CD8-positive, alpha-beta memory T cell (primary cell): ENCODE measurements at places on chromosomes 12 and 14.
A peak's percentile ranks its signal among the peaks of the same experiment; 100 is the strongest.

DNA sequence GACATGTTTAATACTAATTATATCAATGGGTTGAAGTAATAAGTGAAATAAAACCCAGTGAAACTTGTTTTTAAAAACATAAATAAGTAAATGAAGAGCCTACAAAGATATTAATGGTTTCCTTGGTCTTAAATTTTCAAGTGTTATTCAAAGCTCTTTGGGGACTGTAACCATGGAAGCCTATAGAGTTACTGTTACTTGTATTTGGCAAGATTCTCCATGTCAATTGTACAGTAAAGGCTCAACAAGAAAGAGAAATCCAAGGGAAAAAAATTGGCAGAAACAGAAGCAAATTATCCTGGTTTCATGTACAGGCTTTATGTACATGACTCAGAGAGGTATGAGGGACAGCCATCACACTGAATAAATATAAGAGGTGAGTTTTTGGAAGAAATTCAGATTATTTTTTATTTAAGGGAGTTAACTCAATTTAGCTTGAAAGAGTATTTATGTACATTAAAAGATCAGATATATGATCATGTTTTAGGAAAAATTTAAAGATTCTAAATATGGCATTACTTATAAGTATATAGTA is 151.1 kb upstream of the HMGA2 start:
- no peak for DNase-seq

- no peak for DNase-seq
Observed at GRCh38 chr14:65160091-65160490, 57.8 kb upstream of the MAX start.

- DNase-seq: no peak
Observed at GRCh38 chr12:94095618-94096017, 52.8 kb upstream of the PLXNC1 start.

DNA sequence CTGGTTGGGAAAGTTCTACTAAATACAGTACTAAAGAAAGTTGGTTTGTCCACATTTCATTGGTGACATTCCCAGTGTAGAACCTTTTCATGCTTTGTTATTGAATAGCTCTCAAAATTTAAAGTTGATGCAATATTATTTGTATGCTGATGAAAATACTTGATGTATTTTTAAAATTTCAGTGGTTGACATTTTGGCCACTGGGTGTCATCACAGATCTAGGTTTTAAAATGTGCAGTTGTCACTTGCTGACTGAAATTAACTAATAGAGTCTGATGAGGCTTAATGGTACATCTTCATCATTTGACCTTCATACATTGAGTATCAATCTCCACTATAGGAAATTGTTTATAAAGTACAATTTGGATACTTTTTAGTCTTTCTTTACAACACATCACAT is 37.1 kb downstream of the CMAS start:
- no peak for DNase-seq

GRCh38 chr12:76446090-76446489 is 97.9 kb upstream of the BBS10 start:
- DNase-seq: no peak

DNA sequence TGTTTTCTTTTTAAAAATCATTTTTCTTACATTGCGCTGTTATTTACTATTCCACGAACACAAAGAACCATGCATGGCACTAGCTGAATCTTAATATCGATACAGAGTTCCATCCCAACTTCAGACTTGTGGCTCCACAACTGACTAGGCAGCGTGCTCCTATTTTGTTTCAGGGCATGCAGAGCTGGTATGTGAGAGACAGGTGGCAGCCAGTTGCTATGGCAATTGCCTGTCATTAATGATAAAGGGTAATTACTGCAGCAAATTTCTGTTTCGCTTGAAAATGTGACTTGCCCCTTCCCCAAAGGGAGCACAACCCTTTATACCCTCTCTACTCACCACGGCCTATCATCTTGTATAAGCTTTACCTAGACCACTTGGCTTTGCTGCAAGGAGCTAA is 113.1 kb upstream of the G2E3 start:
- DNase-seq: no peak

DNA sequence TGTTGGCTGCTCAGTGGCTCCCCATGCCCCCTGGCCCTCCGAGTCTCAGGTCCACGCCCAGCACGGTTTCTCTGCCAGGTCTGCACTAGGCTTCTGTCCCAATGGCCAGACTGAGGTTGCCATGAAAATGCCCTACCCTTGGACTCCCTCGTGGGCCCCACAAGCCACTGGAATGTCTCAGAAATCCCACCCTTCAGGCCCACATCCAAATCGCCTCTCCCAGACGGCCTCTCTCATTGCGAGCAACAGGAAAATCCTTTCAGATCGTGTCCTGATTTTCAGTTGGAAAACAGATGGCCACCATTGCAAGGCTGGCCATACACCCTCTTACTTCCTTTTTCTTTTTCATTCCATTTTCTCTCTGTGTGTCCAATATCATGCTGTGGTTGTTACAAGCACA is 77.3 kb downstream of the IRF2BPL start:
- no peak for DNase-seq

DNA sequence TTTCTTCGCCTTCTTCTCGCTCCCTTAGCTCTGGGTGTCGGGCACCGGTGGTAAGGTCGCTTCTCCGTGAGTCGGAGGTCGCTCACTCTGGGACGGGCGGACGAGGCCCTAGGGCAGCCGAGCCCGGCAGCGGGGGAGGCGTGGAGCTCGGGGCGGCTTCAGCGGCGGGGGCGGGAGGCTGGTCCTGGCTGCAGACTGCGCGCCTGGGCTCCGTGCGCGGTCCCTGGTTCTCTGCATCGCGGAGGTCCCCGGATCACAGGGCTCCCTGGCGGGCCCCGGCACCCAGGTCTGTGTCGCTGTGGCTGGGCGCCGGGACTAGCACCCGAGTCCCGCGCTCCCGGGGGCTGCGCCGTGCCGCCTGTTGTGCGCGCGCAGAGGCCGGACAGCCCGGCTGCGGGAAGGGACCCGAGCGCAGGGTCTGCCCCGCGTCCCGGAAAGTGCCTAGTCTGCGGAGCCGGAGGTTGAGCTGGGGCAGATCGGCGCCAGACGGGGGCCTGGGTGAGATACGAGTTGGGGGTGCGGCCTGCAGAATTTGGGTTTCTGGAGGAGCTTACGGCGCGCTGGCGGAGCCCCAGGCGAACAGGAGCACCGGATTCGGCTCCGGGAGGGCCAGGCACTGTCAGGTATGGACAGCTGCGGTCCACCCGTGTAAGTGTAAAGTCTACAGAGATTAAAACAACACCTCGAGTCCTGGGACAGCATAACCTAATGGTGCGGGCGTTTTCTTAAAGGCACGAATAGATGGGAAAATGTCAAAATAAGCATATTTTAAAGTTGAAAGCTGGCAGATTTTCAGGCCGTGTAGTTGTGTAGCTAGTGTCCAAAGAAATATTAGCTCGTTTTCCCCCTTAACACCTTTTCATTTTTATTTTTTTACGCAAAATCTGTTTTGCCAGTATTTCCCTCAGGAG is 713 bp downstream of the FRMD6 start:
- DNase-seq: peak; percentile 52

GRCh38 chr12:41023836-41024235 is 164.3 kb upstream of the PDZRN4 start:
- DNase-seq: no peak

GRCh38 chr14:91164676-91165075 is 50.8 kb downstream of the DGLUCY start:
- no peak for DNase-seq

DNA sequence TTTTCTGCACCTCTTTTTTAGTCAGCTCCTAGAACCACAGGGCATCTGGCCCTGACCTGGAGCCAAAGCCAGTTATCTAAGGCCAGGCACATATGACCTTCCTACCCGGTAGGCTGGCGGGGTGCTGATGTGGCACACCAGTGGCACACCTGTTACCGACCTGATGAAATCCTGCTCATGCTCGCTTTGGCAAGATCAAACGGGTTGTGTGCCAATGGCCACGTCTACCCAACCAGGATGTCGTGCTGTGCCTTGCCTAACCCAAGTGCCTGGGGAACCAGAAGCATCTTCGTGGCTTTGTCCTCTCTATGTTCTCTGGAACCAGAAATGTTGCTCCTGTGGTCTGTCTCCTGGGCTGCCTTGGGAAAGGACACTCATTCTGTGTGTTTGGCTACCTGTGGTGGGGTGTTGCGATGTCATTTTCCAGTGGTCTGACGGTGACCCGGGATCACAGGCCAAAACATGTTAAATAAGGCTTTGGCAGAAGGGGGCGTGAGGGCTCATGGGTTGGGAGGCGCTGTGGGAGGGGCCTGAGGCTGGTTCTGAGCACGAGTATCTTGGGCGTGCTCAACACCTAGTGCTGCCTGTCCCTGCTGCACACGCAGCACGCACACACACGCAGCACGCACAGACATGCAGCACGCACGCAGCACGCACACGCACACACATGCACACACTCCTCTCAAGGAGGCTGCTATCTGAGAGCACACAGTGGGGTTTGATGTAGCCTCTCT is 27.9 kb downstream of the CCNK start:
- DNase-seq: no peak

- DNase-seq: no peak
Observed at GRCh38 chr12:13472690-13473089, 276.2 kb downstream of the EMP1 start.

DNA sequence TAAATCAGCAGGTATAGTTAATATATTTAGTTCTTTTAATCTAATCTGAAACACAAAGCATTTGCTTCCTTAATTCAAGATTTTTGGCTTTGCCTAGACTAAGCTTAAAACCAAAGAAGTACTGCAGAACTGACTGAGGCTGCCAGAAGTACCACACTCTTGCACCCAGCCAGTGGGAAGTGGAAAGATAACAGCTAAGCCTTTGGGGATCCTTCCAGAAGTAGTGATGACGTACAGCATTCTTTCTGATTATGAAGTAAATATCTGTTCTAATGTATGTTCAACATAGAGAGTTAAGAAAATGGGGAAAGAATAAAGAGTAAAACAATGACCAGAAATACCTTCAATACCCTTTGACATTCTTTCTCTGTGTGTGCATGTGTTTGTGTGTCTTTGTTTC is 19.3 kb downstream of the NTF3 start:
- no peak for DNase-seq

DNA sequence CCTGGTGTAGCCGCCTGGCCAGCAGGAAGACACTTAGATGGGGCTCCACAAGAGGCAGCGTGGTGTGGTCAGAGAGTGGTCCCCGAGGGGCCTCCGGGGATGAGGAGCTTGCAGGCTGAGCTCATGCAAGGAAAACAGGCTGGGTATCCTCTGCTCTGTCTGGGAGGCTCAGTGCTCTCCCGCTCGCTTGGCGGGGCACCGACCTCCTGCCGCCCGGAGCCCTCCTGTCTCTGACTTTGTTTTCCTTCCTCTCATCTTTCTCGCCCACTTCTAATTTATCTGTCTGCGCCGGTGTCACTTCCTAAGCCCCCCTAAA is 31.3 kb upstream of the DLK1 start:
- DNase-seq: no peak

DNA sequence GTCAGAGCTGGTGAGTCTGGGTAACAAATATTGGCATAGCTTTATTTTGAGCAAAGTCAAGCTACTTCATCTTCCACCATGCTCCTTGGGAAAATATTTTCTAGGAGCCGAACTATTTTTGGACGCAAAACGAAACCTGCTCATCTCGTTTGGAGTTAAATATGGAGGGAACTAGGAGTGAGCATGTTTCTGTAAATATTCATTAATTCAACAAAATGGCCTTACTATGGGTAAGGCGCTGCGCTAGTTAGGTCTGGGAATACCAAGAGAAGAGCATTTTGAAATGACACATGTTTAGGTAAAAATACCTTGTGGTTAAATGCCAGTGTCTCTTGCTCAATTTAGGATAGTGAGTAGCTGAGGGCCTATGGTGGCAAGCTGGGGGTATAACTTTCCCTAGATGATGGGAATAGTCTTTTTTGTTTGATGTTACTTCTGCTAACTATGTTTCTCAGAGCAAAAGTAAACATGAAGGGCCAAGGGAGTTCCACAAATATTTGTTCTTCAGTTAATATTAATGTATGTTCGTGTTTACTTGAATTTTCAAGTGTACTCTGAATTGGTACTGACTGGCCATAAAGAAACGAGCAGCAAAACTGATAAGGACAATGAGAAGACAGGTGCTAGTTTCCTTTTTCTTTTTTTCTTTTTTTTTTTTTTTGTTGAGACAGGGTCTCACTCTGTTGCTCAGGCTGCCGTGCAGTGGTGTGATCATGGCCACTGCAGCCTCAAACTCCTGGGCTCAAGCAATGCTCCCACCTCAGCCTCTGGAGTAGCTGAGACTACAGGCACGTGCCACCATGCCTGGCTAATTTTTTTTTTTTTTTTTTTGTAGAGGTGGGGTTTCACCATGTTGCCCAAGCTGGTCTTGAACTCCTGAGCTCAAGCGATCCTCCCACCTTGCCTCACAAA is 77.7 kb downstream of the MAP1LC3B2 start:
- DNase-seq: no peak

DNA sequence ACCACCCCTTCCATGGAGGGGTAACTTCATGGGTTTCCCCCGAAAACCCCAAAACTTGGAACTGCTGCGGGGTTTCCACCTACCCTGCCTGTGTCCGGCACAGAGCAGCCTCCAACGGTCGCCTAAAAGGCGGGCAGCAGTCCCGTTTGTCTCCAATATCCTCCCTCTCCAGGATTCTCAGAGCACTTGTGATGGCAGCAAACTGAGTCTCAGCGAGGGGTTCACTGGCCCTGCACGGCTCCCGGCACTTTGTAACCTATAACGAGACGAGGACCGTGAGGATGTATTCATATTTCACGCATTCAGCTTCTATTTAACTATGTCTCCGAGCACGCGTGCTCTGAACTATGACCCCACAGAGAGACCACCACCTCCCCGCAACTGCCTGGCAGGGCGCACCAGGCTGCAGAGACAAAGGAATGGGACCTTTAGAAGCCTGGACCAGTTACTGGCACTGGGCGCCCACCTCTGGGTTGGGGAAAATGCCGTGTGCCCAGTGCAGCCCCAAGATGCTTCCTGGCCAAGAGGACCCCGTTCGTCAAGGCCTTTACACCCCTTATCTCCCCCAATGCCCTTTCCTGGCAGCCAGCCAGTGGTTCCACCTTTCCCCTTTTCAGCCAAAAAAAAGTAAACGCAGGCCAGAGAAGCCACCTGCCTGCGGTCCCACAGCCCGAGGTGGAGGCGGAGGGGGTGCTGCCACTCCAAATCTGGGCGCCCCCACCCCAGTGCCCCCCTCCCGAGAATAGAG is 173.1 kb upstream of the RTL1 start:
- DNase-seq: no peak

GRCh38 chr12:29565727-29566126 is 68.2 kb upstream of the OVCH1 start:
- DNase-seq: no peak
